ENCODE measurements at places on chromosomes 7 and 10.

DNA sequence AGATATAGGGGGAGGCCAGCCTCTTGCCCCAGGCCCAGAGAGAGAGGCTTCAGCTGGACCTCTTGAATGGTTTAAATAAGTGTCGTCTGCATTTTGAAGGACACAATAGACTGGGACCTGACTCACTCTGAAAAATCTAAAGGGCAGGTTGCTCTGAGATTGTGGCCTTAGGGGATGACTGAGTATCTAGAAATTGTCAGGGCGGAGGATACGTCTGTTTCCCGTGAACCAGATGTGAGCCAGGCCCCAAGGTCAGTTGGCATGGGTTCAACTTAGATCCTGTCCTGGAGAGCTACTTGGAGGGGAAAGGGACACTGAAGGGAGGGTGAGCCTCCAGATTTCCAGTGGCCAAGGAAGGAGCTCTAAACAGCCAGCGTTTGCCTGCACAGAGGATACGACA is 110.2 kb downstream of the CHN2 start:
- DNase-seq: no peak

GRCh38 chr7:71491336-71491735 is 359.4 kb downstream of the GALNT17 start:
- no peak for DNase-seq

DNA sequence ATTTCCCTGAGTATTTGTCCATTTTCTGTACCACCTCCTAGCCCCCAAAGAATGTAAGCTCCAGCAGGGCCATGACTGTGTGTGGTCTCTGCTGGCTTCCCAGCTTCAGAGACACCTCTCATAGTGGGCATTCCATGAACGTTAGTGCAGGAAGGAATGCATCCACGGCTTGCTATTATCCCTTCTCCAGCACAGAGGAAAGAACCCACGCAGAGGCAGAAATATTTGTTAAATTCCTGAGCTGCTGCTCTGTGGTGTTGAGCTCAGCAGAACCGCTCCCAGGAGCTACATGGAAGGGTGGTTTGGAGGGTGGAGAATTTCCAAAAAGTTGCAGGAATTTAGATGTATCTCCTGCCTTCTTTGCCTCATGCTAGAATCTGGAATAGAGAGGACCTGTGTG is 275.2 kb downstream of the POU6F2 start:
- no peak for DNase-seq

GRCh38 chr7:54091322-54091721 is 450.9 kb upstream of the VSTM2A start:
- no peak for DNase-seq

GRCh38 chr10:51029172-51029641 is 45.1 kb upstream of the PRKG1 start:
- no peak for DNase-seq

- no peak for DNase-seq
Measured at GRCh38 chr7:80942261-80943041, 23.6 kb upstream of the SEMA3C start.

DNA sequence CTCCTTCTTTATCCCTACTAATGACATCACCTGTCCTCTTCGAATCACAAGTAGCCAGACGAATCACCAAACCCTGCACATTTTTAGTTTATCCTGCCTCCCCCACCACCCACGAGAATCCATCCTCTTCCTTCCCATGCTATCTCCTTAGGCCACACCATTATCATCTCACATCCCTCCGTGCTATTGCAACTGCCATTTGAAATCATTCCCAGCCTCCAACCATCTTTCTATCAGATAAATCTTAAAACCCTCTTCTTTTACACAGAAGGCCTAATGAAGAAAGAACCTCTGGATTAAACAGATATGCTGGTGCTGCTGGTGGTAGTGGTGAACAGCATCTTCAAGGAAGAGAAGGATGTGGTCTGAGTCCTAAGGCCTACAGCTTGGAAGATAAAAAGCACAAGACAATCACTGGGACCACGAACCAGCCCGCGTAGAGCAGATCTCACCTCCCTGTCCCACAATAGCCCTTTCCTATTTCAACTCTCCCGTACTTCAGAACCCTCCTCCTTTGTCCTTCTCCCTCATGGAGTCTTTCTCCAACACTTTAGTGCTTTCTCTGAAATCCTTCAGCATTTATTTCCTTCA is 403.1 kb downstream of the SFMBT2 start:
- no peak for DNase-seq

DNA sequence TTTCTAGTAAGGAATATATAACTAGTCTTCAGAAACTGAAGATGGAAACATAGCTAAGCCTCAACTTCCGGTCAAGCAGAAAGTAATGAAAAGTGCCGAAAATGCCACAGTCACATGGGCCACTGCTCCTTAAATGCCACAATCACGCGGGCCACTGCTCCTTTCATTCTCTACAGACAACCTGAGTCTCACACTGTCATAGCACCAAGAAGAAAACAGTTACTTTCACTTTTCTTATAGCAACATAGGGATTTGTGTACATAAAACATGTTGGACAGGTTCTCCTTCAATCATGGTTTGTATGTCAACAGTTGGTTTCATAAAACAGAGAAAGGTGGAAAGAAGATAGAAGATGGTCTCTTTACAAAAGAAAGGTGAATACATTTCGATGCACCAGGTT is 48.6 kb upstream of the NOBOX start:
- DNase-seq: no peak

DNA sequence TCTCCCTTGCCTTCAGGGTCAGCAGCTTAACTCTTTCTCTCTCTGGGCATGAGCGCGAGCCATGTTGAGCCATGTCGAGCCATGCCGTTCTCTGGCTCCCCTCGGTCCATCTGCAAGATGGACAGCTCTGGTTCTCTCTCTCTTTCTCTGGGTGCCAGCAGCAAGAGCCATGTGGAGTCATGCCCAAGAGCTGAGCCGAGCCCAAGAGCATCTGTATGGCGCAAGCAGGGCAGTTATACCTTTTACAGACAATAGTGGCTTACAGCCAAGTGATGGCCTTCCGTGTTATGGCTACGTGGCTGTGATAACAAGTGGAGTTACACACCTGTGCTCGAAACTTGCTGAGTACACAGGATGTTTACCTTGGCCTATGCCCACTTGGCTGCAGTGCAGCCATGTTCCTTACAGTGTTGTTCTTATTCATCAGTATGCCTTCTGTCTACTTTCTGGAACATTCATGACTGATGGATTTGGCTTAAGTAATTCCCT is 327.7 kb downstream of the GLRX3 start:
- no peak for DNase-seq

DNA sequence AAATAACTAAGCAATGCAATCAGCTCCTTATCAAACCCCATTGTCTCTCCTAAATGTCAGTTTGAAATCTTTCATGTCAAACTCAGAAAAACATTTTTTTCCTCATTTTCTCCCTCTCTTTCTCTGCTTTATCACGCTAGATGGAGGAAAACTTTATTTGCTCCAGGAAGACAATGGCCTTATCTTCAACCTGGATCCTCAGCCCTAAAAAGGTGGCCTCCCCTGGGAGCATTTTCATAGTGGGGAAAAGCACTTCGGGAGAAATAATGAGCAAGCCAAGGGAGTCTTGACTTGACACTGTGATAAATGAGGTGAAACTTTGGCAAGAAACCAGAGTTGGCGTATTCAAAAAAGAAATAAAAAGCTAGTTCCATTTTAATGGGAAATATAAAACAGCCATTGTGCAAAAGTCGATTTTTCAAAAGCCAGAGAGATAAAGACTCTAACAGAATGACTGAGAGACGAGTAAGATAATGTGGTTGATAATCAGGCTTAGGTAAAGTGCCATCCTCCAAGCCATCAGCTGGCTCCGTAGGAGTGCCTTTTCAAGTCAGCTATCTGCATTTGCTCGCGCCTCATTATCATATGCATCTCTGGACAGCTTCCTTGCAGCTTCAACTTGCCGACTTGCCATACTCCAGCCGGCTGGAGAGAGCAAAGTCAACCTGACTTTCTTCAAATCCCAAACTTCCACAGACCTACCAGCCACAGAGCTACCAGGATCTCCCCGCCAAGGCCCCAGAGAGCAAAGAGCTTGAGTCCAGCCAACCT is 19.9 kb downstream of the HABP2 start:
- no peak for DNase-seq

GRCh38 chr7:135718794-135719437 is 9.1 kb downstream of the SLC13A4 start:
- DNase-seq: no peak

DNA sequence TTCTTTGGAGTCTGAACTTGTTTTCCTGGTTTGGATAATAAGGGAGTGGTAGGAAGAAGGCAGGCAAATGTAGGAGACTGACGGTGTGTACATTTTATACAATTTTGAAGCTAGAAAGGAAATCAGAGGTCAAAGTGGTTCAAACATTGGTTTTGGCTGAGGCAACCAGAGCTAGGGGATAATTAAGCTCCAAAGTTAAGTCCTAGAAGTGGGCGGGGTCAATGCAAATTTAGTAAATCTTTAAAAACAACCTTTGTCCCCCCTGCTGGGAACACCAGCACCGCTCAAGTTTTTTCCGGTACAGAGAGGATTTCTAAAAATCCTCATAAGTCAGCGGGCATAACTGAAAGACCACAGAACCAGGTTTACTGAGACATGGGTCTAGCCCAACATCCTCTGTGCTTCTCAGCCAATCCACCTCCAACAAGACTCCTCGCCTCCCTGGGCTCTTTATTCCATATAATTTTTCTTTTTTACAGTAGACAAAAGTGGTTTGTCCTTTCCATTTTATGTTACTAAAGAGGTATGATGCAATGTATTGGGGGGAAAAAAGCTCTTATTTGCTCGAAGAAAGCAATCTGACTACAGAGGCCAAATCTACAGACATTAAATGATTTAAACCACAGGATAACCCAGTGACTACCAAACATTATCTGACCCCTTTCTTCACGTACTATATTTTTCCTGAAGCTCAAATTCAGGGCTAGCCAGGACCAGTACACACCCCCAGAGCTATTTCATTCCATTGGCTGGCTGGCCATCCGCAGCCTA is 1.6 kb downstream of the GLUD1 start:
- DNase-seq: no peak

DNA sequence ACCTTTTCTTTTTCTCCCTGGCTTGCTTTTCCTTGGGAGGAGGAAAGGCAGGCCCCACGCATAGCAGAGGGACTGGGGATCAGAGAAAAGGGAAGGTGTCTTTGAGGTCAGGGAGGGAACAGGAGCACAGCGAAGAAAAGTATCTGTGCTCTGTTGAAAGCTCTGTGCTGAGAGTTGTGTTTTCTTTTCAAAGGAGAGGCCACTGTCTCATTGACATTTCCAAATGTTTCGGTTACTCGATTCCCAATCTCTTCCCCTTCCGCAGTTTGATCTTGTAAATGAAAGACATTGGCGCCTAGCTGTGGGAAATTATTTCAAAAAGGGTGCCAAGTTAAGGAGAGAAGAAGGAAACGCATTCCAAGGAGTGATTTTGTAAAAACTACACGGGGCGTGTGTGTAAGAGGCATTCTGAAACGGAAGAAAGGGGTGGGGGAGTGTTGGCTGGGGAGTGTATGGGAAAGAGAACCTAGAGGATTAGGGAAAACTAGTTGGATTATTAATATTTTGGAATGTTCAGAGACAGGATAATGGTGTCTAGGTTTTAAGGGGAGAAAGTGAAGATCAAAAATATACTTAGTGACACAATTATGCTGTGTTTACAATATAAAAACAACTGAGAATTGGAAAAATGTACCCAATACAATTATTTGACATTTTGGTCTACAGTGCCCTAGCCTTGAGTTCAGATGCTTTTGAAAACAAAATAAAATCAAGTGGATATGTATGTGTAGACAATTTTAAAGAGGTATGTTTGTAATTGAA is 708 bp downstream of the KLHDC10 start:
- no peak for DNase-seq

DNA sequence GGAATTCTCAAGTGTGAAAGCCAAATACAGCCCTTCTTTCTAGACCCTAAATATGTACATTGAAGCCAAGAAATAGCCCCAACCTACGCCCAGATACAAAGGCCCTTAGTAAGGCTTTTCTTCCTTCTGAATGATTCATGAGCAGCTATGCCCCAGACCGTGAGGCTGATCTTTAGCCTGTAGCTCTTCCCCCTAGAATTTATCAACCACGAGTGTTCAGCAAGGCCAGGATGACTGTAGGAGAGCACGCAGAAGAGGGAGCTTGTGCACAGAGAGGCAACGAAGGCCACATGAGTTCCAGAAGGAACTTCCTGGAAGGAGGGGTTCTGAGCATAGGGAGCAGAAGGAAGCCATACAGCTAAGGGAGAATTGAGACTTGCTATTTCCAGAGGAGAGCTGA is 53.0 kb upstream of the HABP2 start:
- no peak for DNase-seq

DNA sequence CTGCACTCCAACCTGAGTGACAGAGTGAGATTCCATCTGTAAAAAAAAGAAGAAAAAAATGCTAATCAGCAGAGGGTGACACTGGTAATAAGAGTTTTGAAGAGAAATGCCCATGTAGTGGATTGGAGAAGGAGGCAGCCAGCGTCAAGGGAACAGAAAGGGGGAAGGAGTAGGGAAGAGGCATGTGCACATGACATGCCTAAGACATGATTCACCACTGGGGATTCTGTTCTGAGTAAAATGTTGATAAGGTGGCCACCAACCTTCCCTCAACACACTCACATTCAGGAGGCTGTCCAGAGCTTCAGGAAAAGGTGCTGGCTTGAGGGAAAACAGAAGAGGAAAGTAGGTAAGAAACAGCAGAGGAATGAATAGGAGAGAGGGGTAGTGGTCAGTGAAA is 39.9 kb downstream of the AKR1D1 start:
- DNase-seq: no peak

DNA sequence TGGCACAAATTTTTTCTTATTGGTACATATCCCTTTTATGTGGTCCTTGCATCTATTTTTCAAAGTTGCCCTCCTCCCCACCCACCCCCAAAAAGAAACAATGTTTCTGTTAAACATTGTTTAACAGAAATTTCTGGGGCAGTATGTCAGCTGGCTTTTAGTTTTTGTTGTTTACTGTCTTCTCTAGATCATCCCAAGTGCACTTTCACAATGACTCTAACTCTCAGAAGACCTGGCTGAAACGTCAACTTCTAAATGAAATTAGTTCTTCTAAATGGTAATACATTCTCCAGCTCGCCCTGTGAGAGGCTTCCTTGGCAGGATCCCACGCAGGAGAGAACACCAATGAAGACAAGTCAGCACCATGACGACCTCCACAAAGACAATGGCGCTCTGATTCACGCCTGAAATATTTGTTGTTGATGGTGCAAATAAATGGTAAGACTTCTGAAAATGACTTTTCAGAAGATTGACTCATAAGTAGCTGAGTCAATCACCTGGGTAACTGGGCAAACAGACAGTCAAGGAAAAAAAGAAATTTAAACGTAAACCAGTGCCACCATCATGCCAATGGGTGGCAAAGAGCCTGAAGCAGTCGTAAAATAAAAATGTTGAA is 293.7 kb downstream of the FZD1 start:
- no peak for DNase-seq

GRCh38 chr7:27555670-27556069 is 107.0 kb downstream of the HIBADH start:
- DNase-seq: no peak

GRCh38 chr7:90897961-90898469 is 301.9 kb downstream of the CDK14 start:
- no peak for DNase-seq
